ENCODE measurements at places on chromosomes 3 and 15. TPM values are rescaled to one million over a fixed set of nuclear protein-coding genes. Genes with fewer than 3 reads are reported as not detected.
A peak's percentile ranks its signal among the peaks of the same experiment; 100 is the strongest.

DNA sequence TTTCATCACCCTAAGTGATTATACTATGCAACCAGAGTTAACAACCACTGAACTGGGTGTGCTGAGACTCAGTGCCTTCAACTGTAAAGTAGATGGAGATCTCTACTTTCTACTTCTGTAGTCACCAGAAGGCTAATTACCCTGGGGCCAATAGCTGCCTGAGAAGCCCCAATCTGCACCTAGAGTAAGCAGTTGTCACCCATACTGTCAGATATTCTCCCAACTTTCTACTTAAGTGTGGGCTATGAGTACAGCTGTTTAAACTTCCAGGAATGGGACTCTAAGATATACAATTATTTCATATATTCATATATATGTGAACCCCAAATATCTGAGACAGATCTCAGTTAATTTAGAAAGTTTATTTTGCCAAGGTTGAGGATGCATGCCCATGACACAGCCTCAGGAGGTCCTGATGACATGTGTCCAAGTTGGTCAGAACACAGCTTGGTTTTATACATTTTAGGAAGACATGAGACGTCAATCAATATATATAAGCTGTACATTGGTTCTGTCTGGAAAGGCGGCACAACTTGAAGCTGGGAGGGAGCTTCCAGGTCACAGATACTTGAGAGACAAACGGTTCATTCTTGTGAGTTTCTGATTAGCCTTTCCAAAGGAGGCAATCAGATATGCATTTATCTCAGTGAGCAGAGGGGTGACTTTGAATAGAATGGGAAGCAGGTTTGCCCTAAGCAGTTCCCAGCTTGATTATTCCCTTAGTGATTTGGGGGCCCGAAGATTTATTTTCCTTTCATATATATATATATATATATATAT, 41.9 kb downstream of the CCNL1 start:
- DNase-seq, result no peak

- DNase-seq, result no peak
Measured at GRCh38 chr3:158713094-158713499, 19.2 kb downstream of the RARRES1 start.

GRCh38 chr3:193869221-193870201, 266.4 kb upstream of the HES1 start:
- peak; percentile 97 for DNase-seq

- peak; percentile 69 for DNase-seq
Measured at GRCh38 chr3:25423780-25424588, 4.1 kb upstream of the RARB start.

DNA sequence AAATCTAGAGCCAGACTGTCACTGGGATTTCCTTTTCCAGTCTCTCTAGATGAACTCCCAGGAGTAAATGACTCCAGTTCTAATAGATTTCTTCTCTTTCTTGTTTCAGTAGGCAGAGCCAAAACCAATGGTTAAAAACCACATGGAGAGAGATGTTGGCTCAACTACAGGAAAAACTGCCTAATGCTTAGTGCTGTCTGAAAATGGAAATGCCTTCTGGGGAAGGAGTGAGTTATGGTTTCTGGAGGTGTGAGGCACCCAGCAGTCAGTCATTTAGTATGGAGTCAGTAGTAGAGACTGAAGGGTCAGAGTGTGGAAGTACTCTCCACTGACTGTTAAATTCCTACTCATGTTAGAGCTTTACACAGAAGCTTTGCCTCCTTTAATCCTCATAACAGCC, 136.7 kb downstream of the CCNL1 start:
- peak; percentile 8 for DNase-seq

- DNase-seq, result no peak
Measured at GRCh38 chr3:188400494-188401243, 246.7 kb downstream of the LPP start.

DNA sequence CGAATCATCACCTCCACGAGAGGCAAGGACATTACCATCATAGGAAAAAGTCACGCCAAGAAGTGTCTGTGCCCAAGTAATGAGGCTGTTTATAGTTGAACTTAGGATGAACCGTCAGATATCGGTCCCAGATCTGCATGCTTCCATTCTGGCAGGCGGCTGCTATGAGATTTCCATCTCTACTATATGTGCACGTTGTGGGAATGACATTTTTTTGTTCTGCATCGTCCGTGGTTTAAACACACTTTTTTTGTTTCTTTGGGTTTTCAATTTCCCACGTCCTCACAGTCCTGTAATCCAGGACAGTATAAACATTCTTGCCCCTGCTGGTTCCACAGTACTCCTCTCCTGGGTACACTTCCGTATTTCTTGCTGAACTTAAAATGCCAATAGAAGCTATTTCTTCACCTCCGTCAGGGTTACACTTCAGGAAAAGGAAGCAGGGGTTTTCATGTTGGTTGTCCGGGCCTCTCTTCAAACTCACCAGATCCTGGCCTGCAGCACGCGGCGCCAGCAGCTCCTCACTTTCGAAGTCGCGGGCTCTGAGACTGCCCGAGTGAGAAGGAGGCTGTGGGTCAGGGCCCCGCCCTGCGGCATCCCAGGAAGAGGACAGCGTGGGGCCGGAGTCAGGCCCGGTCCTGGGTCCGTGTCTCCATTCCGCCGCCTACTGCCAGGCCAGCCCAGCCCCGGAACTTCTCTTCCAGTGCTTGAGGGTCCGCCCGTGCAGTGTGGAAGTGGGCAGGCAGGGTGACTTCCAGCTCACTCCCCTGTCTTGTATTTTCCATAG, 9.8 kb upstream of the TM4SF4 start:
- DNase-seq, result no peak

GRCh38 chr3:187310226-187310625, 18.7 kb upstream of the MASP1 start:
- no peak for DNase-seq

DNA sequence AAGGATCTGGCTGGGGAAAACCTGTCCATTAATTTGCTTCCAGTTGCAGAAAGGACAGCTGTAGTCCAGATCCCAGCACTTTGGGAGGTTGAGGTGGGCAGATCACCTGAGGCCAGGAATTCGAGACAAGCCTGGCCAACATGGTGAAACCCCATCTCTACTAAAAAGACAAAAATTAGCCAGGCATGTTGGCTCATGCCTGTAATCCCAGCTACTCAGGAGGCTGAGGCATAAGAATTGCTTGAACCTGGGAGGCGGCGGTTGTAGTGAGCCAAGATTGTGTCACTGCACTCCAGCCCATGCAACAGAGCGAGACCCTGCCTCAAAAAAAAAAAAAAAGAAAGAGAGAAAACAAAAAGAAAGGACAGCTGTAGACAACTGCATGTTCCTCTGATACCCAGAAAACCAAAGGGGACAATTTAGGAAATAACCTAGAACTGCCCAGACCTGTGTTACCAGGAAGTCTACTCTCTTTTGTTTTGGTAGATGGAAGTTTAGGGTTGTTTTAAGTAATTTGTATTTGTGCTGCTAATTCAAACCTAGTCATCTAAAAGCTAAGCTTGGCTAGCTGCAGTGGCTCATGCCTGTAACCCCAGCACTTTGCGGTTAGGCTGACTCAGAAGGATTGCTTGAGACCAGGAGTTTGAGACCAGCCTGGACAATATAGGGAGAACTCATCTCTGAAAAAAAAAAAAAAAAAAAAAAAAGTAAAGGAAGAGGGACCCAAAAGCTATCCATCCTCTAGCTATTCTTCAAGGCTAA, 22.7 kb downstream of the EXD1 start:
- no peak for DNase-seq

The FETUB gene
- not detected for total RNA-seq

The PCOLCE2 gene
- total RNA-seq, result 21.4 TPM

The PLSCR2 gene
- total RNA-seq, result not detected

The PPP2R3A gene
- total RNA-seq, result 23.9 TPM

The CFAP44 gene
- total RNA-seq, result 5.8 TPM

The ACSBG1 gene
- under 0.01 TPM for total RNA-seq
